Mesothelial cell of epicardium (in vitro differentiated cells): ENCODE measurements at places on chromosomes 7 and 10.

GRCh38 chr7:149809215-149809614 is 29.0 kb upstream of the ZNF862 start:
- H3K36me3 ChIP-seq, result no peaks in the 10 kb centered on the region
- H3K4me3 ChIP-seq, result no peak overlapping the region
- H3K27ac ChIP-seq, result no peak overlapping the region
- no peaks in the 10 kb centered on the region for H3K4me1 ChIP-seq
- DNase-seq, result no peak

DNA sequence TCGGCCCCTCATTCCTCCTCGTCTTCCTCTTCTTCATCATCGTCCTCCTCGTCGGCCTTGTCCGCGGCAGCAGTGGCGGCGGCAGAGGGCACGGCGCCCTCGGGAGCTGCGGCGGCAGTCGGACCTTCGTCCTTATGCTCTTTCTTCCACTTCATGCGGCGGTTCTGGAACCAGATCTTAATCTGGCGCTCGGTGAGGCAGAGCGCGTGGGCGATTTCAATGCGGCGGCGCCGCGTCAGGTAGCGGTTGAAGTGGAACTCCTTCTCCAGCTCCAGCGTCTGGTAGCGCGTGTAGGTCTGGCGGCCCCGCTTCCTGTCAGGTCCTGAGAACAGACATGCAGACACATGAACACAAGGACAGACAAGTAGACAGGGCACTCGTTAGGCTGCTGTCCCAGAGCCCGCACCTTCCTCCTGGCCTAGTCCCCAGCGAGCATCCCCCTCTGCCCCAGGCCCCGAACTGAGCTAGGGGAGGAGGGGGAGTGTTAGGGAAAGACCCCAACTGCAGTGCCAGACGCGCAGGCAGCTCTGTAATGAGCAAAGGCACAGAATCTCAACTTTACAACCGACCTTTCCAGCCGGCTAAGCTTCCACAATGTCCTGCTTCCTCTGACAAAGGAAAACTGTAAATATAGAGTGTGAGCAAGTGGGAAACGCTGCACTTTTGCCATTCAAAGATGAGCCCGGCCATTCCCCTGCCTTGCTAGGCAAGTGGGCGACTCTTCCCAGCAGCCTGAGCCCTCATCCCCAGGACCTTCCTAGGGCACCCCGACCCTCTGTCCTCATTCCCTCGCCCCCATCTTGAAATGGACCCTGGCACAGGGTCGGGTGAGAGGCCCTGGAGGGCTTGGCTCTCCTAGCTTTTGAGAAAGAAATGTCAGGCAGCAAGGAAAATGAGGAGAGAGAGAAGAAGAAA is 1.3 kb downstream of the HOXA7 start:
- H3K36me3 ChIP-seq, result peaks cover 13% of the 10 kb centered on the region
- DNase-seq, result peak; percentile 57
- H3K27me3 ChIP-seq, result peaks cover 81% of the 10 kb centered on the region
- H3K27ac ChIP-seq, result peak overlapping the region; percentile 96

DNA sequence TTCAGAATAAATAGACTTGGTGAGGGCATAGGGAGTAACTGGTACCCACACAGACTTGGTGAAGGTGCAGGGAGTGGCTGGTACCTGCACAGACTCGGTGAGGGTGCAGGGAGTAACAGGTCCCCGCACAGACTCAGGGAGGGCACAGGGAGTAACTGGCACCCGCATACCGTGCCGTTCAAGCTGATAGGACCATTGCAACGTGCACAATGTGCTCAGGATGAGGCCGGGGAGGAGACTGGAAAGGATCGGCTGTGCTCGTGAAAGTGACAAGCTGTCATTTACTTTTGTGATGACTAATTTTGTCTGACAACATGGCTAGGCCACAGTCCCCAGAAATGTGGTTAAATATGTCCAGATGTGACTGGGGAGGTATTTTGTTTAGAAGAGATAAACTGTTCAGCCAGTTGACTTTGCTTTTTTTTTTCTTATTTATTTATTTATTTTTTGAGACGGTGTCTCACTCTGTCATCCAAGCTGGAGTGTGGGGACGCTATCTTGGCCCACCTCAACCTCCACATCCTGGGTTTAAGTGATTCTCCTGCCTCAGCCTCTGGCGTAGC is 76.2 kb upstream of the NMT2 start:
- H3K27me3 ChIP-seq, result no peaks in the 10 kb centered on the region
- H3K36me3 ChIP-seq, result peaks cover 29% of the 10 kb centered on the region
- no peak overlapping the region for H3K27ac ChIP-seq
- DNase-seq, result no peak
- no peaks in the 10 kb centered on the region for H3K4me1 ChIP-seq
- H3K4me3 ChIP-seq, result no peak overlapping the region

DNA sequence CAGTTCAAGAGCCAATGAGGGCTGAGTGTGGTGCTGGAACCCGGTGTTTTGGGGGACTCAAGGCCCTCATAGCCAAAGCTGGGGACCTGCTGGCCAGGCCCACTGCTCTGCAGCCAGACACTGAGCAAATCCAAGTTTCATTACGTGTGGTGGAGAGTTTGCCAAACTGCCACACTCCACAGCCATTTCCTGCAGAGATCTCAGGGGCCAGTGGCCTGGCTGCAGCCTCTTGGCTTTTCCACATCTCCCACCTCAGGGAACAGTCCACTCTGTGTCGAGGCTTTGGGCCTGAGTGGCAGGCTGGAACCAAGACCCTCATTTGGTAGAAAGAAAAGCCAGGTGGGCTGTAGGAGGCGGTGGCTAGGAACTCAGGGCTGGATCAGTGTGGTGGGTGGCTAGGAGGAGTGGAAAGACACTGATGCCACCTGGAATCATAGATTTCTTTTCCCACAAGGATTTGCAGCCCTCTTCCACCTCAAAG is 3.2 kb downstream of the HOXA11 start:
- H3K4me1 ChIP-seq, result peaks cover 36% of the 10 kb centered on the region
- H3K27ac ChIP-seq, result no peak overlapping the region
- no peak overlapping the region for H3K4me3 ChIP-seq
- no peaks in the 10 kb centered on the region for H3K36me3 ChIP-seq

GRCh38 chr10:131446171-131446570 is 134.7 kb upstream of the TCERG1L start:
- peaks cover 50% of the 10 kb centered on the region for H3K27me3 ChIP-seq
- peak; percentile 16 for DNase-seq
- H3K27ac ChIP-seq, result no peak overlapping the region
- H3K36me3 ChIP-seq, result no peaks in the 10 kb centered on the region
- H3K4me3 ChIP-seq, result no peak overlapping the region

DNA sequence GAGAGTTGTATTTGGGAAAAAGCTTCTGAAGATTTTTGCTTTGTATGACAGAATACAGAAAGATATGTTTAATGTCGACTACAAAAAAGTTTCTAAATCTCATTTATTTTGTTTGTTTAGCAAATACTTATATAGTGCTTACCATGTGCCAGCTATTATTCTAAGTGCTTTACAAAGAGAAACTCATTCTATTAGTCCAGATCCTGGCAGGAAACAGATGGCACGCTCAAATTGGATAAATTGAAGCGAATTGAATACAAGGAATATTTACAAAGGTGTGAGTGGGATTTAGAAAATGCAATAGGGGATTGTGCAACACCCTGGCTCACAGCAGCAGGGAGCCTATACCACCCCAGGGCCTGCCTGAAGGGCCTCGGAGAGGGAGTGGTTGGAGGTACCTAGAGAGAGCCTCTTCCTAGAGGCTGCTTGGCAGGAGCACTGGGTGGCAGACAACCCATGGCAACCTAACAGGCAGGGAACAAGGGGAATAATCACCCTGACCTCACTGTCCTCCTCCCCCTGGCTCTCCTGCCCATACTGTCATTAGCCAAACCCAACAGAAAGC is 27.6 kb upstream of the FAM204A start:
- H3K27me3 ChIP-seq, result peaks cover 5% of the 10 kb centered on the region
- H3K36me3 ChIP-seq, result peaks cover 4% of the 10 kb centered on the region
- no peak overlapping the region for H3K27ac ChIP-seq
- H3K4me3 ChIP-seq, result no peak overlapping the region

GRCh38 chr7:55569797-55570196 is 2.5 kb downstream of the VOPP1 start:
- H3K27ac ChIP-seq, result no peak overlapping the region
- peak; percentile 28 for DNase-seq
- no peaks in the 10 kb centered on the region for H3K27me3 ChIP-seq
- H3K36me3 ChIP-seq, result no peaks in the 10 kb centered on the region
- H3K4me3 ChIP-seq, result no peak overlapping the region
- peaks cover 34% of the 10 kb centered on the region for H3K4me1 ChIP-seq

DNA sequence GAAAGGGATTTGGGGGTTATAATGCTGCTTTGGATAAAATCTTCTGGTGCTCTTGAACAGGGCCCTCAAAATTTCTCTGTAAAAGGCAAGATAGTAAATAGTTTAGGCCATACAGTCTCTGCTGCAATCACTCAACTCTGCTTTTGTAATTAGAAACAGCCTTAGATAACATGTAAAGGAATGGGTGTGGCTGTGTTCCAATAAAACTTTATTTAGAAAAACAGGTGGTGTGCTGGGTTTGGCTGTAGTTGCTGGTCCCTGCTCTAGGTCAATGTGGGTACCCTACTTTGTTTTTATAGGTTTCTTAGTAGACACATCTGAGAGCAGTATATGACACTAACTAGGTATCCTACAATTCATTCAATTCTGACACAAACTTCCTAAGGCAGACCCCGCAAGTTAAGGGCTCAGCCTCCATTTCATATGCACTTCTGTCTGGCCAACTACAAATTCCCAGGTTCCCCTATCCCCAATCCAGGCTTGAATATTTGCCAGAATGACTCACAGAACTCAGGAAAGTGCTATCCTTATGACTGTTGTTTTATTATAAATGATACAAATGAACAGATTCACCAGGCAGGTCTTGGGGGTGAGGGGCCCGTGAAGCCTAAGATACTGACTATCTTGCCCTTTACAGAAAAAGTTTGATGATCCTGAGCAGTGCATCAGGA is 349.9 kb downstream of the RPS24 start:
- no peak overlapping the region for H3K4me3 ChIP-seq
- no peaks in the 10 kb centered on the region for H3K27me3 ChIP-seq
- DNase-seq, result no peak

DNA sequence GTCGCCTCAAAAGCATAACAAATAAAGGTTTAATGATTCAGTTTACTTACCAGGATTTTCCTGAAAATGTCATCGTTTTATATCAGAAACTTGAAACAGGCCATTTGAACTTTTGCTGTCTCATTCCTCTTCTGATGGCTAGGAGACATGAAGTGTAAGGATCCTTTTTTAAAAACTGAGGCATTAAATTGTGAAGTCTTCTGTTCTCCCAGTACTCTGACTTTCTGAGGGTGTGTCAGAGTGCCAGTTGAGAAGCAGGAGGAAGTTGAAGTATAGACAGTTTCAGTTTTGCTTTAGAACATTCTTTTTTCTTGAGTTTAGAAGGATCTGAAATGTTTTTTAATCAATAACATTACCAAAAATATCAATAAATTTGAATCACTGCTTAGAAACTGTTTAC is at the start of gene SAMD9L:
TSS of gene SAMD9L (minus strand) at position 242 of the 400 bp plus-strand sequence. CDS start 12,414 bp downstream, outside the sequence.
- no peak for DNase-seq
- H3K36me3 ChIP-seq, result no peaks in the 10 kb centered on the region
- H3K27ac ChIP-seq, result peak within 1 kb of the TSS; percentile 53
- H3K4me1 ChIP-seq, result peaks cover 18% of the 10 kb centered on the region
- H3K4me3 ChIP-seq, result peak within 1 kb of the TSS; percentile 29

GRCh38 chr7:22667562-22668239 is 59.3 kb upstream of the IL6 start:
- peak overlapping the region; percentile 24 for H3K27ac ChIP-seq
- DNase-seq, result no peak
- H3K4me3 ChIP-seq, result no peak overlapping the region
- no peaks in the 10 kb centered on the region for H3K27me3 ChIP-seq
- peaks cover 14% of the 10 kb centered on the region for H3K4me1 ChIP-seq

GRCh38 chr10:69089638-69090599 is 2.0 kb downstream of the SRGN start:
- peaks cover 11% of the 10 kb centered on the region for H3K27me3 ChIP-seq
- DNase-seq, result no peak
- H3K27ac ChIP-seq, result no peak overlapping the region
- H3K4me1 ChIP-seq, result peaks cover 5% of the 10 kb centered on the region
- no peaks in the 10 kb centered on the region for H3K36me3 ChIP-seq

- no peak overlapping the region for H3K27ac ChIP-seq
- no peaks in the 10 kb centered on the region for H3K27me3 ChIP-seq
- H3K36me3 ChIP-seq, result peaks cover 14% of the 10 kb centered on the region
- no peak overlapping the region for H3K4me3 ChIP-seq
- peaks cover 13% of the 10 kb centered on the region for H3K4me1 ChIP-seq
- DNase-seq, result no peak
Measured at GRCh38 chr7:33400214-33400538, 270.8 kb downstream of the BBS9 start.

DNA sequence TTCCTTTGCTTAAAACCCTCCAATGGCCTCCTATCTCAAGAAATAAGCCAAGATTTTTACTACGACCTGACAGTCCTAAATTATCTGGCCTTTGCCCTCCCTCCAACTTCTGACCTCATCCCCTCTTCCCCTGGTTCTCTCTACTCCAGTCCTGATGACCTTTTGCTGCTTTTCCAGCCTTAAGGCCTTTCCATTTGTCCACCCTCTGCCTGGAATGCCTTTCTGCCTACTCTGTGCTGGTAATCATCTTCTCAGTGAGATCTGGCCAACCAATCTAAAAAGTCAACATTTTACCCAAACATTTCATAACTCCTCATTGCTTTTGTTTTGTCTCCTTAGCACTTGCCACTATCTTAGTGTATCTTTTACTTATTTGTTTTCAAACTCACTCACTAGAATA is 75.7 kb downstream of the VPS41 start:
- H3K27ac ChIP-seq, result no peak overlapping the region
- H3K36me3 ChIP-seq, result no peaks in the 10 kb centered on the region
- no peak overlapping the region for H3K4me3 ChIP-seq
- H3K27me3 ChIP-seq, result no peaks in the 10 kb centered on the region
- no peak for DNase-seq

- no peak overlapping the region for H3K27ac ChIP-seq
- H3K4me3 ChIP-seq, result no peak overlapping the region
- no peaks in the 10 kb centered on the region for H3K4me1 ChIP-seq
- H3K36me3 ChIP-seq, result no peaks in the 10 kb centered on the region
- peaks cover 13% of the 10 kb centered on the region for H3K27me3 ChIP-seq
Measured at GRCh38 chr7:32102432-32102873, 32.2 kb upstream of the PDE1C start.

- H3K4me1 ChIP-seq, result peaks cover 29% of the 10 kb centered on the region
- H3K27me3 ChIP-seq, result no peaks in the 10 kb centered on the region
- DNase-seq, result no peak
Measured at GRCh38 chr10:77301305-77301730, 336.3 kb downstream of the KCNMA1 start.

DNA sequence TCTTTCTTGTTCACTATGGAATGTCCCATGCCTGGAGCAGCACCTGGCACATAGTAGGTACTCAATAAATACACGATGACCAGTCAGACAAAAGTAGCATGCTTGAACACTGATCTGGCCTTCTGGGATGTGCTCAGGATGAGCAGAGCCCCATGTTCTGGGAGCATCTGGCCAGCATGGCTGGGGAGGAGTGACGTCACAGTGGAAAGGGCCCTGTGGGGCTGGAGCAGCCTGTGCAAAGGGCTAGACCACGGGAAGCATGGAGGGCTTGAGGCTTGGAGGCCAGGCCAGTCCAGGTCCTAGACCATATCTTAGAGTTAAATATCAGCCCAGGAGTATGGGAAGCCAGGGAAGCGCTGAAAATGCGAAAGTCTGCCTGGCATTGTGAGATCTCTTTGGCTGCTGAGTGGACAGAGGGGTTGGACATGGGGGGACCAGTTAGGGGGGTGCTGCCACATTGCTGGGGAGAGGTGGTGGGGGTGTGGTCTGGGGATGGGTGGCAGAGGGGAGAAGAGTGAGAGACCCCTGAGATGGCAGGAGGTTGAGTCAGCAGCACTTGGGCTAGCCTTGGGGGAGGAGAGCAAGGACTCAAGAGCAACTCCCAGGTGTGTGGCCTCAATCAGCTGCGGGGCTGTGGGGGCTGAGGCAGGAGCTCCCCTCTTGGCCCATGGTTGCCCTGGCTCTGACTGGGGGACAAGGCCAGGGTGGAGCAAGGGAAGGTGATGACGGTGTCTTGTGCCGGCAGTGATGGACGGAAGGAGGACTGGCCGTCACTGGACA is 34.9 kb downstream of the ZCCHC24 start:
- DNase-seq, result no peak
- H3K4me1 ChIP-seq, result peaks cover 25% of the 10 kb centered on the region
- no peaks in the 10 kb centered on the region for H3K27me3 ChIP-seq
- H3K36me3 ChIP-seq, result no peaks in the 10 kb centered on the region
